ENCODE measurements at places on chromosomes 3 and 15. TPM values are rescaled to one million over a fixed set of nuclear protein-coding genes. Genes with fewer than 3 reads are reported as not detected.

- DNase-seq = no peak
Observed at GRCh38 chr15:57403017-57403416, 26.7 kb downstream of the CGNL1 start.

Gene CAPN3
- 2.1 TPM for total RNA-seq

Gene ILDR1
- total RNA-seq = 1.6 TPM

- no peak for DNase-seq
Observed at GRCh38 chr15:57308170-57308545, 68.1 kb upstream of the CGNL1 start.

GRCh38 chr3:60182697-60183096, 1068.6 kb downstream of the FHIT start:
- no peak for DNase-seq

GRCh38 chr3:78872195-78872594, 895.6 kb downstream of the ROBO1 start:
- DNase-seq = no peak

Gene DUOXA2
- not detected for total RNA-seq

DNA sequence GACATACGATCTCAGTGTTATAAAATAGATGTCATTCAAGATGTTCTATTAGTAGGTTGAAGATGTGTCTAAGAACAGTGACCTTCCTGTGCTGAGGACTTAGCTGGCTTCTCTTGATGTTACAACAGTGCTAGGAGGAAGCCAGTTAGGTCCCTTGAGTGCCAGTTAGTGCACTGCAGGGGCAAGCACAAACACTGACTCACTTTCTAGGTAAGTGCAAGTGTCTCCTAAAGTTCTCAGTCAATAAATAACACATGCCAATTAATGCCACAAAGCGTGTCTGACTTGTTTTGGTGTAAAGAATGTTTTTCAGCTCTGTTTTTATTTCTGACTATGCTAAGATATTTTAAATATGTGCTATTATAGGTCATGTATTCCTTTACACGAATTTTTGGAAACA, 211.8 kb downstream of the NAALADL2 start:
- peak; percentile 46 for DNase-seq

- DNase-seq = peak; percentile 91
Observed at GRCh38 chr3:111610189-111610588, 15.0 kb upstream of the ZBED2 start.

Gene NPAP1
- total RNA-seq = not detected

GRCh38 chr15:37926136-37926535, 8.3 kb upstream of the TMCO5A start:
- DNase-seq = no peak

GRCh38 chr15:65979316-65979715, 110.0 kb downstream of the RAB11A start:
- peak; percentile 69 for DNase-seq
